Skin of body (tissue), 3 donors: ENCODE measurements at places on chromosomes 11 and 22.

GRCh38 chr11:55357560-55358184 lies 10.1 kb upstream of the OR4A15 start:
- no peak for DNase-seq

GRCh38 chr11:94932503-94932902 lies 40.9 kb downstream of the CWC15 start:
- DNase-seq = peak; percentile 66

GRCh38 chr22:45321827-45322226 lies 12.1 kb downstream of the FAM118A start:
- no peak for DNase-seq

DNA sequence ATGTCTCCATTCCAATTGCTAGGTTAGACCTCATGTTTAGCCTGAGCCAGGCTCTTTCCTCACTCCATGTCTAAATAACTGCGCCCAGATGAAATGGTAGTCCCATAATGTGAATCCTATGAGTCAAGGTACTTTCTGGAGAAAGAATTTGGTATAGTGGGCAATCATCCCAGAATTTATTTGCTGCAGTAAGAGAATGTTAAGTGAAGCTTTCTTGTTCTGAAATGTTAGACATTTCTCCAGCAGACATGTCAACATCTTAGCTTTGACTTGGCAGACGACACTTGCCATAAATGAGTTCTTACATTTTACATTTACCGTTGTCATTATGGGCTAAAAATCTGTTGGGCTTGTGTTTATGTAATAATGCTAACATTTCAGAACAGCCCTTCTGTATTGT lies 165.2 kb downstream of the PGR start:
- DNase-seq = no peak

DNA sequence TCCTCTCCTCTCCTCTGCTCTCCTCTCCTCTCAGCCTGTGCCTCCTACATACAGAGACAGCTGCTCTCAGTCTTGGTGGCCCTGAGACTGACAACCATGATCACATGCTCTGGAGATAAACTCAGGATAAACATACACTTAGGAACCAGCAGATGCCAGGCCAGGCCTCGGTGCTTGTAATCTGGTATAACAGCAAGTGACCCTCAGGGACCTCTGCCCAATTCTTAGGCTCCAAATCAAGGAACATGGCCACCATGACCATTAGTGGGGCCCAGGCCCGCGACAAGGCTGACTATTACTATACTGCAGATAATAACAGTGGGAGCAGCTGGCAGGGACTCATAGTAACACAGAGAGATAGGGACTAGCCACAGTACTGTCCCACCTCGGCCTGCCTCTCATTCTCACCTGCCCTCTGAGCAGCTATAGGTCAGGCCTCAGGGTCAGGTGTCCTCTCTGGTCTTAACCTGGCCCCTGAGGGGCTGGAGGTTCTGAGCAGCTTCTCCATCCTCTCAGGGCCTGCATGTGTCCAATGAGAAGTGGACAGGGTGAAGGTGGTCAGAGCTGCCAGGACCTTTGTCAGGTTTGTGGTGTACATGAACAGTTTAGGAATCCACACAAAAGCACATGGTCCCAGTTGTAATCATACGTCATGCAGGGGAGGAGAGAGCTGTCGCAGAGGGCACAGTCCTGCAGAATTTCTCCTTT lies 106.1 kb downstream of the GGTLC2 start:
- no peak for DNase-seq

GRCh38 chr11:45045683-45046471 lies 95.2 kb upstream of the TP53I11 start:
- DNase-seq = no peak

DNA sequence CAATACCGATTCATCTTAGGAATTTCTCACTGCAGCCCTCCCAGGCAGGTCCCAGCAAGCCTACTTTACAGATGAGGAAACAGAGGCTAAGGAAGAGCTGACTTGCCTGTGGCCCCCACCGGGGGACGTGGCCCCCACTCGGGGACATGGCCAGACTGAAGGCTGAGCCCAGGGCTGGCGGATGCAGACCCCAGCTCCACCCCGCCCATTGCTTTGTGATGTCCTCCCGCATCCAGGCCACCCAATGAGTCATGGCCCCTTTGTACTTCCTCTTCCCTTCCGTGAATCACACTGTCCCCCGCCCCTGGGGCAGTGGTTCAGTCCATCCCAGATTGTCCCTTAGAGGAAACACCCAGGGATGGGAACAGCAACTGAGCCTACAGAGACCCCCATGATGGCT lies 116.0 kb upstream of the ANO1 start:
- no peak for DNase-seq

DNA sequence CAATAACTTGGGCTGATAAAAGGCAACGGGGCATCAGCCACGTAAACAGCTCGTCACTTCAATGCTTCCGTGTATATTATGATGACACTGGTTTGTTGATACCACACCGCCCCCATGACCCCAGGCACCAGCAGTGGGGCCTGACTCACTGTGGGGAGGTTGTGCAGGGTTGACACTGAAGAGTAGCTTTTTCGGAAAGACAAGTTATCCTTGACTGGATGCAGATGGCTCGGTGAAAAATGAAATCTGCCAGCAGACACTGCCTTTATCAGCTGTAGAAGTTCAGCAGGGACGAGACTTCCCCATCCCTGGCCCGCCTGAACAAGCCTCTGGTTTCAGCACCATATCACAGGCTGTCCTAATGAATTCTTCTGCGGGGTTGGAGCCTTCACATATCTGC lies 55.6 kb downstream of the WT1 start:
- DNase-seq = no peak

GRCh38 chr11:130049328-130049771 lies 20.3 kb upstream of the APLP2 start:
- no peak for DNase-seq

DNA sequence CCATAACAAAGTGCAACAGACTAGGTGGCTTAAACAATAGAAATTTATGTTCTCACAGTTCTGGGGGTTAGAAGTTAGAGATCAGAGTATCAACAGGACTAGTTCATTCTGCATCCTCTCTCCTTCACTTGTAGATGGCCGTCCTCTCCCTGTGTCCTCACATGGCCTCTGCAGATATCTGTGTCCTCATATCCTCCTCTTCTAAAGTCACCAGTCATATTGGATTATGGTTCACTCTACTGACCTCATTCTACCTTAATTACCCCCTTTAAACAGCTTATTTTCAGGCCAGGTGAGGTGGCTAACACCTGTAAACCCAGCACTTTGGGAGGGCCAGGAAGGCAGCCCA lies 135.1 kb downstream of the RAB38 start:
- DNase-seq = no peak

GRCh38 chr22:26642465-26643417 lies 14.6 kb upstream of the MIAT start:
- no peak for DNase-seq

DNA sequence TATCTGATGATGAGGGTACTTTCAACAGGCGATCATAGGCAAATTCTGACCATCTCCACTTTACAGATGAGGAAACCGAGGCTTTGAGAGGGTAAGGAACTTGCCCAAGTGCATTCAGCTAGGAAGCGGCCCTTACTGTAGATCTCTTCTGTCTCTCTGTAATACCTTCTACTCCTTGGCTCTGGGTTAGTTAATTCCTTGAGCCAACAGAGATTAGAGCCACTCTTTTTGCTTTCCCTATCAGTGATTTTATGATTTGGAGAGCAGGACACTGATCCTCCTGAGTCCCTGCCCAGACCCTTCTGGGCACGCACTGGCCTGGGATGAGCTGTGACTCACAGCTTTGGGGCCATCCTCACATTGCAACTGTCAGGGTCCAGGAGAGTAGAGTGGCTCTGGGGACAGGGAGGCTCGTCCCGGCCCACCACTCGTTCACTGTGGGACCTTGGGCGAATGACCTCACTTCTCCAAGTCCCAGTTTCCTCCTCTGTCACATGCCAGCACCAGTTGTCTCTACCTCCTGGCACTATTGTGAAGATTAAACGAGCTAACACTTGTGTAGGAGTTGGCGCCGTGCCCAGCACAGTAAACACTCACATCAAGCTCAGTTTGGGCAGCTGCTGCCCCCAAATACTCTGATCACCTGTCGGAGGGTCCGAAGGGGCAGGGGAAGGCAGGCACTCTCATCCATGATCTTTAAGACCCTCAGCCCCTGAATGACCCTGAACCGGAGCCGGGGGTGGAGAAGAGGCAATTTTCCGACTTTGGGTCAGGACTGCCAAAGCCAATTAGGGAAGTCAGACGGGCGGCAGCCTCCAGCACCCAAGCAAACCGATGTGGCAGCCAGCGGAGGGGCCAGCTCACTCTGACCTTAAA lies 235.0 kb downstream of the MIAT start:
- no peak for DNase-seq

- DNase-seq = no peak
Measured at GRCh38 chr22:41062146-41062545, 30.2 kb upstream of the EP300 start.

DNA sequence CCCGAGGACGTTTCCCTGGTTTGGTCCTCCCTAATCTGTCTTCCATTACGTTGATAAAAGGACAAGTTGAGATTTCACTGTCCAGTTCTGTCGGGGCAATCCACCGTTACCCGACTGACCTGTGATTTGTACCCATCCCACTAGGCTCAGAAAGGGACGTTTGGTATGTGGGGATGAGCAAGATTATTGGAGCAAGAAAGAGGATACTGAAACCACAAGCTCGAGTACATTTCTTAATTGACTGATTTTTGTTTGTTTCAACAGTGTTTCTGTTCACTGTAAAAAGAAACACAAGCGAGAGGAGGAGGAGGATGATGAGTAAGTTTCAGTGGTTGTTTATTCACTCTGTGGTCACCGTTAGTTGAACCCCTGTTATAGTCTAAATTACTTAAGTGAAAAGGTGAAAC lies 969 bp downstream of the CCDC117 start:
- no peak for DNase-seq

DNA sequence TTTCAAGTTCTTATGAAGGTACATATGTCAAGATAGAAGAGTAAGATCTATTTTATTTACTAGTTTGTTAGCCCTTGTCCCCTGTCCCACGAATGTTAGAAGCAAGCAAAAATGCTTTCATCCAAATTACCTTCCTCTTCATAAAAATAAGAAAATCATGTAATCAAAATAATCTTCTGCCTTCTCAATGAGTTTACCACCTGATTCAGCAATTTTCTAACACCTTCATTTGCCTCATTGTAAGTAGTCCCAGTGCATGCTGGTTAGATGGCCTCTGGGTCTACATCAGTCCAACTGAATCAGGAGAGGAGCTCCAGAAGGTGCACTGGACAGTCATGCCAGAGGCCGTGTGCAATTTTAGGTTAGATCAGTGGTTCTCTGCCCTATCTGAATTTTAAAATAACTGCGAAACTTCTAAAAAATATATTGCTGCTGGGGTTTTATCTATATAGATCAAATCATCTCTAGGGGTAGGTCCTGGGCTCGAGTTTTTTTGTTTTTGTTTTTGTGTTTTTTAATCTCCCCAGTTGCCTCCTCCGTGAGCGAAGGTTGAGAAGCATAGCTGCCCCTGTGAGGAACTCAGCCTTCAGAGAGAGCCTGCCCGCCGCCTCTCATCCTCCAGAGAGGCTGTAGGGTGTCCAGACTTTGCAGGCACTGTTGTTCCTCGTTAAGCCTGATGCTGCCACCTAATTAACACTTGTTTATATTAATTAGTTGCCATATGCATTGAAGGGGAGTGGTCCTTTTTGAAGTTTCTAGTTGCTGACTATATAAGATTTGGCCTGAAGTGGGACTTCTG lies 32.2 kb downstream of the C22orf31 start:
- no peak for DNase-seq

GRCh38 chr11:26442131-26442530 lies 110.2 kb downstream of the ANO3 start:
- no peak for DNase-seq

DNA sequence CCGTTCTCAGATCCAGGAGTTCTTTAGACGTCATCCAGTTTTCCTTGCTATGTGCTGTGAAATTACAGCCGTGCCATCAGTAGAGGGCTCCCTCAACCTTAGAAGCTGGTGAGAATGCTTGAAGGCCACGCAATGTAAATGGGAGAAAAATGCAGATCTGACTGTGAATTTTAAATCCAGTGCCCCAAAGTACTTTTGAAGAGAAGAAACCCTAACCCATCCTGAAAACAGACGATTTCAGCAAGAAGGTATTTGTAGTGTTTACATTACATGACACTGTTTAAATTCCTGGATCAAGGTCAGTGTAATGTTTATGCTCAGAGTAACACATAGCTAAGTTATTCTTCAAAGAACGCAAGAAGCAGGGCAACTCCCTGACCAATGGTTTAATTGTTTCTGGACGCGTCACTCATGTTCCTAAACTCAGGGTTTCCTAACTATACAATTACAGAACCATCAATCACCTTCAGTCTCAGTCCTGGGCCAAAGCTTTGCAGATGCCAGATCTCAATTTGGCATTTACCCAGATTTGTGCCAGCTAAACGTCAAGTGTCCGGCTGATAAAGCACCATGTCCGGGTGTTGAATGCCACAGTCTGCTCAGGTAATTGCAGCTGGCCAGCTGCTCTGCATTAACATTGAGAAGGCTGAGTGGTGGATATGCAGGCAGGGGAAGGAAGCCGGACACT lies 38.2 kb downstream of the ADAMTS8 start:
- peak; percentile 15 for DNase-seq

DNA sequence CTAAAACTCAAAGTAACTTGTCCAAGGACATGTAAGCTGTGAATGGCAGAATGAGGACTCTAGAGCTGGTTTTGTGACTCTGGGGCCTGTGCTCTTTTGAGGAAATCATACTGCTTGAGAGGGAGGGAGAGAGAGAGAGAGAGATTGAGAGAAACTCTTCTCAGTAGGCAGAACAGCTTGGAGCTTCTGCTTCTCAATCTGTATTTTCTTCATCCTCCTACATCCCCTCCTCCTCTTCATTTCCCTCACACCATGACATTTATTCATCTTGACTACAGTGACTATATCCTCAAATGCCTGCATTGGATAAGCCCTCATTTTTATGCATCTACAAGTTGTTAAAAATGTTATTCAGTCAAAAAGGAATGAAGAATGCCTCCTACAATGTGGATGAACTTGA lies 23.7 kb upstream of the OR10D3 start:
- no peak for DNase-seq

- no peak for DNase-seq
Measured at GRCh38 chr11:289398-289711, 429 bp downstream of the PGGHG start.

DNA sequence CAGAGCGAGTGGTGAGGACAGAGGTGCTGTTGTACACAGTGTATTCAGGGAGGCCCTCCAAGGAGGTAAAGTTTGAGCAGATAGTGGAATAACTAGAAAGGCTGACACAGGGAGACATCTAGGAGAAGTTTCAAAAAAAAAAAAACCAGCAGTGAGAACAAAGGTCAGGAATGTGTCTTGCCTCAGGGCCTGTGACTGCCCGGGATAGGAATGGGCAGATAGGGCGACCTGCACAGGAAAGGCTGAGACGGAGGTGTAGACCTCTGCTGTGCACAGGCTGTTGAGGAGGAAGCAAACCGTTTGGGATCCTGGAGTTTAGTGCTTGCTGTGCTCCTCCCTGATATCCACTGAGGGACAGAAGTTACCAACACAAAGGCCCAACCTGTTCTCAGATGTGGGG lies 406.5 kb upstream of the B3GAT1 start:
- no peak for DNase-seq

- no peak for DNase-seq
Measured at GRCh38 chr11:40132912-40133311, 1326.5 kb downstream of the LRRC4C start.
